ENCODE measurements at places on chromosomes 5 and 9.
A peak's percentile ranks its signal among the peaks of the same experiment; 100 is the strongest.

DNA sequence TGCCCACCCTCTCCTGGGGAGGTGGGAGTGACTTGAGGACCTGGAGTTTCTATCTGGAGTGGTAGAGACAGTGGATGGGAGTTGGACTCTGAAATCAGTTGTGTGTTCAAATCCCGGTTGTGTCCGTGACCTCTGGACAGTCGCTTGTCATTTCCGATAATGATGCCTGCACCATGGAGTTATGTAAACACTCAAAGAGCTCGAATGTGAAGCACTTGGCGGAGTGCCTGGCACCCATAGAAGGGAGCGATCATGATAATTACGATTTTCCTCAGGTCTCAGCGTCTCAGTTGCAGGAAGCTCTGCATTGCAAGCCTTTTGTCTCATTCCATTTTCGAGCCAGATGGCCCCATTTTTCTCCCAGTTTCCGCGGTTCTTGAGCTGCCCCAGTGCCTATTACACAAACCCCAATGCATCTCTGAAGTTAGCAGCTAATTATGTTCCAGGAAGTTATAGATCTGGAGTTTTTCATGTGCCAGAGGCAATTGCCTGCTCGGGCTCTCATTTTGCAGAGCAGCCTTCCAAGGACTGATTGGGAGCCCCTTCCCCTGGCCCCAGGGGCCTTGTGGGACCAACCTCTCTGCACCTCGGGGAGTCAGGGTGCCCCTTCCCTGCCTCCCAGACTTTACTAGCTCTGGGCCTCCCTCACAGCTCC is 175.5 kb upstream of the MVB12B start:
- DNase-seq = peak; percentile 82

GRCh38 chr5:5209089-5209488 is 69.0 kb downstream of the ADAMTS16 start:
- DNase-seq = no peak

GRCh38 chr9:38172586-38172985 is 103.6 kb upstream of the SHB start:
- DNase-seq = no peak

GRCh38 chr5:59095480-59095879 is 512.6 kb downstream of the RAB3C start:
- no peak for DNase-seq

DNA sequence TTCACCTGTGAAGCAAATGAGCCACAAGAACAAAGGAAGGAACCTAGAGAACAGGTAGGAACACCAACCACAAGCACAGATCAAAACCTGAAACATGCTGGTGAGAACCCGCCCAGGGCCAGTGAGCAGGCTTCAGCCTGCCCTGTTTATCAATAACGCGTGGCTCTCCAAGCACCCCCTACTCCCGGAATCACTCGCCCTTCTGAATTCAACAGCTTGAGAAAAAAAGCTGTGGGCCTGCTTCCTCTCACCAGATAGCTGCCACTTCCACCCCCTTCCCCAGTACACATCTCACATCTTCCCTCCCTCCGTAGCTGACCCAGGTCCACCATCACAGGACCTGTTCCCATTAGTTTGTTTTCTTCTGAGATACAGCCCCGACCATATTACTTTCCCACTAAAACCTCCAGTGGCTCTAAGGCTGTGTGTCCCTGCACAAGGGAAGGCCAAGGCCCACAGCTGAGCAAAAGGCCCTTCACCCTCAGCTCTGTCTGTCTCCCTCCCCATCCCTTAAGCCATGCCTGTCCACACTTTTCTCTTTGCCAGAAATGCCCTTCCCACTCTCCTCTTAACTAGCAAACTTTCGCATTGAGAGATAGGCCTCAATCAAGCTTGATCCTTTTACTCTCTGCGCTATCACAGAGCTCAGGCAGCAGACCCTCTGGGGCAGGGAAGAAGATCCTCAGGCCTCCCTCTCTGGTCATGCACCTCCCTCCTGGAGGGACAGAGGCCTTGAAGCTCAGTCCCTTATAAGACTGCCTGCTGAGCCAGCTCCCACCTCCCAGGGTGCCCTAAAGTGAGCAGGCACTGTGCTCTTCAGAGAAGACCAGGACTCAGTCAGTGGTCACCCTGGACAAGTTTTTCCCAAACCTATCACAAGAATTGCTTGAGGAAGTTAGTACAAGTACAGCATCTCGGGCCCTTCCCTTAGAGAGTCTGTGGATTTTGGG is 30.1 kb downstream of the B4GALT1 start:
- no peak for DNase-seq

DNA sequence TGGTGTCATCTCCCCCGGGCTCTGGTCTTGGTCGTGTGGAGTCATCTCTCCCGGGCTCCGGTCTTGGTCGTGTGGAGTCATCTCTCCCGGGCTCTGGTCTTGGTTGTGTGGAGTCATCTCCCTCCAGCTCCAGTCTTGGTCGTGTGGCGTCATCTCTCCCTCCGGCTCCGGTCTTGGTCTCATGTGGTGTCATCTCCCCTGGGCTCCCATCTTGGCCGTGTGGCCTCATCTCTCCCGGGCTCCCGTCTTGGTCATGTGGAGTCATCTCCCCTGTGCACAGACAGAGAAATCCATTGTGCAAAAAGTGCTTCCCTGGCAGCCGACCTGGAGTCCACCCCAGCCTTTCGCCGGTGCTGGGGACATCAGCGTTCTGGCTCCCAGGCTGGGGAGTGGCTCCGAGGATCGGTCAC is 91.1 kb upstream of the CACNA1B start:
- no peak for DNase-seq

- peak; percentile 12 for DNase-seq
These were observed 208.9 kb downstream of the TRIO start for GRCh38 chr5:14351845-14352712.

GRCh38 chr9:98943682-98944056 is at the start of gene COL15A1:
Gene COL15A1 (plus strand): TSS chr9:98943907. CDS start chr9:98944062, 155 bp downstream.
- no peak for DNase-seq

DNA sequence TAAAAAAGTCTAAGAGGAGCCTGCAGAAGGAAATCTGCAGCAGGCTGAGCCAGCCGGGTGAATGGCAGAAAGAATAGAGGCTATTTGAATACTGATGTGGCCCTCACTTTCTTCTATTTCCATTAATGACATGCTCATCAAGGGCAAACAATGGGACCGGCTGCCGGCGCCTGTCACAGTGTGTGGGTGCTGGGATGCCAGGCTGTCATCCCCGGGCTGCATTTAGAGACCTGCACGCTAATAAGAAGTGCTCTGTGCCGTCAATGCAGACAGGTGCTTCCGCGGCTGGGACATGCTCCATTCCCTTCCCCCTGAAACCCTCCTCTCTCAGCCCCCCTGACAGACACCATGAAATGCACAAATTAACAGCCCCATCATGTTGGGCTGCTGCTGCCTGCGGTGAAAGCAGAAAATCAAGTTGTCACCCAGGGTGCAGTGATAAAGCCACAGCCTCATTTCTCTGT is 217.7 kb upstream of the TBCA start:
- DNase-seq = no peak

DNA sequence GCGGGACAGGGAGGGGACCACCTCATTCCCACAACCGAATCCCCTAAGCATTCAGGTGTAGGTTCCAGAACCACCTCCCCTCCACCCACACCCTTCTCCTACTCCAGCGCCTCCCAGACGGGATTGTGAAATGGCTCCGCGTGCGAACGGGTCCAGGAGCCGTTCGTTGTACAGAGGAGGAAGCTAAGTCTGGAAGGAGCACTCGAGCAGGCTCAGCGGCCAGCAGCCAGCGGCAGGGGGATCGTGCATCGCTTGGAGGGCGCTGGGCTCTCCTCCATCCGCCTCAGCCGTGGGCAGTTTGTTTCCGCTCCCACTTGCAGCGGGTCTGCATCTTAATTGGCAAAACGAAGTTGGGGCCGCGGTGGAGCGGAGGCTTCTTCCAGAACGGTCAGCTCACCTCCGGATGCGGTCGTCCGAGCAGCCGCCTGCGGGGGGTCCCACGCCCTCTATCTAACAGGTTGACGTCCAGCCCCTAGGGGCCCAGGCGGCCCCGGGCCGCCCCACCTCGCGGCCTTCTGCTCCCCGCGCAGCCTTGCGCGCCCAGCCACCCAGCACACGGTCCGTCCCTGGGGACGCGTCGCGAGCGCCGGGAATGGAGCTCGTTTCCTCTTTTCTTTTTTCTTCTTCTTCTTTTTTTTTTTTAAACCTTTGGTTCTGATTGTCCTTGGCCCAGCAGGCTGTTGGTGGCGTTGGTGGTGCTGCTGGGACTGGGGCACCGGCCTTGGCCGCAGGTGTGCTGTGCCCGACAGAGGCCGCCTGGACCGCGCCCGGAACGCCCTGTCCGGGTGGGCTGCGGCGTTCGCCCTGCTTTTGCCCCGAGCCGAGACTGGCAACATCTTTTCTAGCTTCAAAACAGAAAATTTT is 3.9 kb upstream of the BARX1 start:
- DNase-seq = no peak

GRCh38 chr9:112858625-112859147 is 32.0 kb downstream of the SLC46A2 start:
- no peak for DNase-seq

DNA sequence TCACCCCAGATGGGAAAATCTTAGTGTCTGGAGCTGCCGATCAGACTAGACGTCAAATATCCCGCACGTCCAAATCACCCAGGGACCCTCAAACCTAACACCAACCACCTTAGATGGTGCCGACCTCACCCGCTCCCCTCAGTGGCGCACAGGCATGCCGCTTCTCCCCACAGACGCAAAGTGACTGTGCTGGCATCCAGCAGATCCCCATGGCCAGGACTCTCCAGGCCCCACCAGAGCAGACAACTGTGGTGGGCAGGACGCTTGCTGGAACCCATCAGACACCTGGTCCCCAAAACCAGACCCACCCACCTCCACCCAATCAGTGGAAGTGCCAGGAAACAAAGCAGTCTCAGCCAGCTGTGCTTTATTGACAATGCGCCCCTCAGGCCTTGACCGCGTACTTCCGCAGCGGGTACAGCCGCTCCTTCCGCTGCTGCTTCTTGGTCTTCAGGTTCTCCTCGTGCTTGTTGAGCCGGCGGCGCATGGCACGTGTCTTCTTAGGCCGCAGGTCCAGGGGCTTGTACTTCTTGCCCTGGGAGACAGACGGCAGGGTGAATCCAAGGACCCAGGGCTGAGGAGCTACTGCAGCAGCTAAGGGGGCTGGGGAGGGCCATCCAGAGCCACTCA is 4.1 kb downstream of the RPL35 start:
- no peak for DNase-seq

GRCh38 chr5:37552770-37553719 is 173.9 kb downstream of the WDR70 start:
- no peak for DNase-seq

DNA sequence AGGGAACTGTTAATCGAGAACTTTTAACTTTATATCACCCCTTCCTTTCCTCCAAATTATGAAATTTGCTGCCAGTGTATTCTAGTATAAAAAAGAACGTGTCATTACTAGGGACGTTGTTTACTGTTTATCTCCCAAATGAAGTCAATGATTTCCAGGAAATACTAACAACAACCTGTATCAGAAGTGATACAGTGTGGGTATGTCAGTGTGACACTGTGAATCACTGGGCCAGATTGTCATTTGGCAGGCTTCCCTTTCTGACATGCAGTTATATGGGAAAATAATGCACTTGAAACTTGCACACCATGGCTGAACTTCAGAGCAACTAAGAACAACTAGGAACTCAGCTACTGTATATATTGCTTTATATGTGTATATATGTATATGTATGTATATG is 12.6 kb downstream of the ZNF462 start:
- no peak for DNase-seq

All from NCI-H510A (cell line).